ENCODE measurements at places on chromosomes 3 and 15.

- DNase-seq = no peak
Measured at GRCh38 chr3:60708191-60708975, 542.9 kb downstream of the FHIT start.

GRCh38 chr15:62649793-62650420, 392.6 kb upstream of the TPM1 start:
- DNase-seq = no peak

DNA sequence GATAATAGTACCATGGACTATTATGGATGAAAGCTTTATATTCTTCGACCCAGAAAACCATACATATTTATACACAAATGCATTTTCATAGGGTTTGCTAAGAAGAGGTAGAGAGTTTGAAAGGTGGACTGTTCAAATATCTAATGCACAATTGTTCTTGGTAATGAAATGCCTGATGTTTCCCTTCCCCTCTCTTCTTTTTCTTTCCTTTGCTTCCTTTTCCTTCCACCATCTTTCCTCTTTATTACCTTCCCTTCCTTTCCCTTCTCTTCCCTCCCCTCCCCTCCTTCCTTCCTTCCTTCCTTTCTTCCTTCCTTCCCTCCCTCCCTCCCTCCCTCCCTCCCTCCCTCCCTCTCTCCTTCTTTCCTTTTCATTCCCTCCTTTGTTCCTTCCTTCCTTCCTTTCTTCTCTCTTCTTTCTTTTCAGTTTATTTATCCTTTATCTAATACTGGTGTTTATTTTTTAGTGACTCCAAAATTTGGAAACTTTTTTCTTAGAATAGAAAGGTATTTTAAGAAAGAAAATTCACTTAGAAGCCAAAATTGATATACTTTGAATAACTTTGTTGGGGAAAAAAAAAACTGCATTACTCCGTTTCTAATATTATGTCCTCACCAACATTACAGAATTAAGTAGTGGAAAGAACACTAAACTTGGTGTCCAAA, 22.7 kb upstream of the PYDC2 start:
- no peak for DNase-seq

GRCh38 chr3:86988235-86988634, 2.7 kb downstream of the VGLL3 start:
- DNase-seq = no peak

- no peak for DNase-seq
Measured at GRCh38 chr3:12822725-12823373, 18.5 kb downstream of the RPL32 start.

DNA sequence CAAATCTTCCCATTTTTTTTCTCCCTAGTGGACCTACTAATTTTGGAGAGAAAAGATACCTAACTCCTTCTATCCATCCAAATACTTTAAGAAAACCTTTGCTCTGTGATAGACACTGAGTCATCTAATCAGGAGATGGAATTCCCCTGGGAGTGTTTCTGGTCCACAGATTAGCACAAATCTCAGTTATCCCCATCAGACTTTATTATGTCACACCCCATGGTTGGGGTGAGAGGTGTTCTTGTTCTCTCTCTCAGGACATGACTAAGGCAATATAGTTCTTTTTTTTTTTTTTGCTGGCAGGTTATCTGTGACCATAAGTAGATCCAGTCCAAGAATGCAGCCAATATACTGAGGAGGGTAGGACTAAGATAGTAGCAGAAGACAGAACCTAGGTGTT, 15.8 kb downstream of the SLC9A9 start:
- DNase-seq = no peak

DNA sequence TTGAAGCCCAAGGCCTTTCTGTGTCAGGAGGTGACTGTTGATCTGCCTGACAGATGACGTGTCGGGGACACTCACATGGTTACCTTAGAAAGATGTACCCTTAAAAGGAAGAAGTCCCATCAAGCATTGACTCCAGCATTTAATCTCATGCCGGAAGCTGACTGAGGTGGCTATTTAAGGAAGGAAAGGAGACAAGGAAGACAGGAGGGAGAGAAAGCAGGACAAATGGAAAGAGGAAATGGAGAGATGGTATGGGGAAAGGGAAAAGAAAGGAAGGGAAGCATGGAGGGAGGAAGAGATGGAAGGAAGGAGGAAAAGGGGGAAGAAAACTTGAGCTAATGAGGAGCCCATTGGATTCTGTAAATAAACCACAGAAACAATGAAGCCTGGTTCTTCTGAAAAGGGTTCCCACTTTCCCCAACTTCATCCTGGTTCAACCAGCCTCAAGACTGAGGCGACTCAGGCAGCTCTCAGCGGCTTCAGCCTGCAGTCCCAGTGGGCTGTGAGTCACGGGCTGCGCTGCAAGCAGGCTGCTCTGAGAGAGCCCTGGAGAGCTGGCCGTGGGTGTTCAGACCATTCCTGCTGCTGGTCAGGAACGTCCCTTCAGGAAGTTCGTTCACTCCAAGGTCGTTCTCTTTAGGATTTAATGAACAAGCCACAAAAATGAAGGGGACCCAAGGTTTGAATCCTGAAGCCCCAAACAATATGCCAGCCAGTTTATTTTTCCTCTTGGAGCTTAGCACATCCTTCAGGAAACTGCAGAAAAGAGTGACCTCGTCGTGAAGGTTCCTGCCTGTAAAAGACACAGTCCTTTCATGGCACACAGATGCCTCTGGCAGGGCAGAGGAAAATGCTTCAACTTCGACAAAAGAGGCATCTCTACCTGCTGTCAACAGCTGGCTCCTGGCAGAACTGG, 69.6 kb upstream of the THBS1 start:
- no peak for DNase-seq

DNA sequence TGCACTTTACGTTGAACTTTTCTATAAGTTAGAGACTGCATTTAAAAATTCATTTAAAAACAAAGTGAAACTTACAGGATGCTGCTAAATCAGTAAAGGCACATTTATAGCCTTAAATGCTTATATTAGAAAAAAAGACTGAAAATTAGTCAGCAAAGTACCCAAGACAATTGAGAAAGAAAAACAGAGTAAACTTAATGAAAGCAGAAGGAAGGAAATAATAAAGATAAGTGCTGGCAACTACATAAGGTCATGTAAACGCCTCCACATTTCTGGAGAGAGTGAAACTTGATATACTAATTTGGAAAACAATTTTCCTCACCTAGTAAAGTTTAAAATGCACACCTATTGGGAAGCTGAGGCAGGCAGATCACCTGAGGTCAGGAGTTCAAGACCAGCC, 58.2 kb upstream of the ACAN start:
- no peak for DNase-seq

DNA sequence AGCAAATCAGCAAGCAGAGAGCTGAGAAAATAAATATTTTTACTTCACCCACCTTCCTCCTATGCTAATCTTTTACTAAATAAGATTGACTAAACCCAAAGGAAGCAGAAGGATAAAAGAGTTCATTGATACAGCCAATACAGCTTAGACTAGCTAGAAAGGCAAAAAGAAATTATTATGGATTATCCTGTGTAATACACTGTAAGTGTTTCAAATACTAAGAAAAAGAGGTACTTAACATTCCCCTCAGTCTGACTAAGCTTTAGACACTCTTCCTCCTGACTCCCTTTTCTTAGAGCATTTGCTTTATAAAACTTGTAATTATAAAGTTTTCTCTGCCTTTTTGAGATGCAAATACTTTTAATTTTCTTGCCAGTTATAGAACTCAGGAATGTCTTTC, 848.9 kb upstream of the CADM2 start:
- DNase-seq = no peak

GRCh38 chr15:89243046-89243690, 611 bp upstream of the FANCI start:
- no peak for DNase-seq

DNA sequence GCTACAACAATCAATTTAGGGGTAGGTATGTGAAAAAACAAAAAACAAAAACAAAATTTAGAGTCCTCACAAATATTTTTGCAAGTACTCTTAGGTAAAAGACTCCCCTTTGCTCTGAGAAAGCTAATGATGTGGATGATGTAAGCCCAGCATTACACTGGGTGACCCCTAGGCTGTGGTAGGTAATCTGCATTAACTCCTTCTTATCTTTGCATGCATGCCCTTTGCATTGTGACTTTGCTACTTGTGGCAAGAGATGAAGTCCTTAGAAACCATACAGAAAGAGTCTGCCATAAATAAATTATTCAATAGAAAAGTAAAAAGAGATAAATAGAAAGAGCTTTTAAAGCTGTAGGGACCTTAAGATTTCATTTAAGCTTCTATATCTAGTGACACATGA, 159.7 kb upstream of the MBNL1 start:
- no peak for DNase-seq

DNA sequence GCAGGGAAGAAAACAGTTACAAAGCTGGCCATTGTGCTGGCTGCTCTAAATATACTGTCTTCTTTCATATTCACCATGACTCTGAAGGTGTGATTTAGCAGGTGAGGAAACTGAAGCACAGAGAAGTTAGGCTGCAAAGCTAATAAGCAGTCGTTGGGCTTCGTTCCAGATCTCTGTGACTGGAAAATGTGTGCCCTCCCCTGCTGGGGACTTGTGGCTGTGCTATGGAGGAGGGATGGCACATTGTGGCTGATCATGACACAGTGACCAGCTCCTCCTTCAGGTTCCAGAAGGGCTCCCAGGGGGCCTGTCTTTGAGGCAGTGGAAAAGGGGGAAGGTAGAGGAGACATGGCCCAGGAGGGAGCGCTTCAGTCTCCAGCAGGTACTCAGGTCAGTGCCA, 19.2 kb downstream of the PXK start:
- no peak for DNase-seq

GRCh38 chr15:82788496-82788895, 17.4 kb downstream of the FSD2 start:
- no peak for DNase-seq

- no peak for DNase-seq
Measured at GRCh38 chr3:84980456-84980855, 21.7 kb downstream of the CADM2 start.

DNA sequence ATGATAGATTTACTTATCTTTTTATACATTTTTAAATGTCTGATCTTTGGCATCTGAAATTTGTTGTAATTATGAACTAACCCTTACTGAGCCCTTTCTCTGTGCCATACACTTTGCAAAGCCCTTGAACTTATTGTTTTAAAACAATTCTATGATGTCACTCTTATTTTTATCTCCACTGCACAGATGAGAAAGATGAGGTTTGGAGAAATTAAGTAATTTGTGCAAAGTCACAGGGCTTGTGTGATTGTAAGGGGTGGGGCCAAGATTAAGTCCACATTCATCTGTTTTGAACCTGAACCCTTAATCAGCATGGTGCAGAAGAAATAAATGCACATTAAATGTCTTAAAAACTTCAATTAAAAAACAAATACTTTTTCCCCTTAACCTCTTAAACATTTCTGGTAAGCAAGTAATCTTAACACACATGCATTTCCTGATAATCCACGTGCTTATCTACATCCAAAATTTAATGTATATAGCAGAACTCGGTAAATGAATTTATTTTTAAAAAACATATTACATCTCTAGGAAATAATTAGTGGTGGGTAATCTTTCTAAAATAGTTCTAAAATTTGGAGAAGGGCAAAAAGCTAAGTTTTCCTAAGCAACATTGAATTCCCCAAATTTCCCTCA, 189.8 kb upstream of the TBC1D5 start:
- DNase-seq = no peak

DNA sequence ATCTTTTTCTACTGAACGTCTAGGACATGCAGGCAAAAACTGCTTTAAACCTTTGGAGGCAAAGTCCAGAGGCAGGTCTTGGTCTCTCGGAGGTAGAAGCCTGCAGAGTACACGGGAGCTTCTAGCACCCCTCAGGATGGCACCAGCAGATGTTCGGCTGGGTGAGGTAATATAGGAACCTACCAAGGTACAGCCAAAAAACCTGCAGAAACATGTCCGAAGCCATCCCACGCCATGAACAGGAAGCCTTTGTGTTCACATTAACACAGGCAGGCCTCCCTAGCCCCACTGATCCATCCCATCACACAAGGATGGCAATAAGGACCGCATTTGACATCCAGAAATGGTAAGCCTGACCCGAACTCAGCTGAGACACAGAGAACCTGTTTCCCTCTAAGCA, 157.9 kb upstream of the HES1 start:
- no peak for DNase-seq

DNA sequence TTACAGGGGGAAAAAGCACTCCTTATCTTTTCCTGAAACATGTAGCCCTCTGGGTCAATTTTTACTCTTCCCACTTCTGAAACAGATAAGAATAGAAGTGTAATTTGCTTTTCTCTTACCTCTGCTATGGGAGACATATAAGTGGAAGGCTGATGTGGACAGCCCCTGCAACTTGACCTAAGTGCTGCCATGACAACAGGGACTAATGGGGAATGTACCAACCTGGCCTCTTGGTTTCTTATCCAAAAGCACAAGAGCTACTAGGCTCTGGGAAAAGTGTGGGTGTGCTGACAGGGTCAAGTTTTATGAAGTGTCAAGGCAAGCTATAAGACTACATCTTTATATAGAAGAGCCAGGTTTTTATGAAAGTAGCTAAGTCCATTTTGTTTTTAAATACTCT, 1246.5 kb downstream of the OTOL1 start:
- DNase-seq = no peak

- no peak for DNase-seq
Measured at GRCh38 chr3:108388136-108389132, 92.1 kb downstream of the HHLA2 start.

GRCh38 chr3:136804141-136804540, 14.8 kb upstream of the SLC35G2 start:
- no peak for DNase-seq

DNA sequence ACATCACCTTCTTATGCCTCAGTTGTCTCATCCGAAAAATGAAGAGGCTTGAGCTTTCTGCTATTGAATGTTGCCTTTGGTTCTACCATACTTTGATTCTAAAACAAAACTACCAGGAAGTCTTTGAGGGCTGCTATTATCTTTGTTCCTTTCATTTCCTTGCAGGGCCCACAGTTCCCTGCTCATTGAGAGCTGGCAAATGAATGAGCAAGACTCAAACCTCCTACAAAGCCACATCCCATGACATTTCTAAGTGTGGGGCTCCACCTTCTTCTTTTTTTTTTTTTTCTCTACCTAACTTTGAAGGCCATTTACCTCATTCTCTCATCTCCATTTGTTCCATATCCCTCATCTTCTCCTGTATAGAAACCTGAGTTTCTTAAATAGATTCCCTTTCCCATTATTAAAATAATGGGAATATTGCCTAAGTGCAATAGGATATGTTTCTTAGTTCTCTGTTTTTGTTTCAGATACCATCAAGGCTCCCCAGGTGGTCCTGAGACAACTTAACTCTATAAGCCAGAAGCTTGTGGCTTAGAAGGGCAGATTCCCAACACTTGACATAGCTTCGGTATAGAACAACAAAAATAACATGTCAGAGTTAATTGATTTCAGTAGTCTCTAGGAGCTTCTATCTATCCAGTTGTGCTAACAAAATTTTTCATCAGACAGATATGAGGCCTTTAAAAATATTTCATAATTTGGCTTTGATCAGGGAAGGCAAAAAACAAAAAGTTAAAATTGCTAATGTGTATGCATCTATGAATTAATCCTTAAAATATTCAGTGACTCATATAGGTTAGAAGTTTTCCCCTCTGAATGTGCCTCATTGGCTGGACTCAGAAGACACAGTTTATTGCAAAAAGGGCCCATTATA, 951.6 kb downstream of the TUSC7 start:
- no peak for DNase-seq

- DNase-seq = no peak
Measured at GRCh38 chr3:45990181-45990580, 5.4 kb downstream of the FYCO1 start.

All from right forelimb (tissue), 1 donor.